ENCODE measurements at places on chromosomes 13 and 19.

DNA sequence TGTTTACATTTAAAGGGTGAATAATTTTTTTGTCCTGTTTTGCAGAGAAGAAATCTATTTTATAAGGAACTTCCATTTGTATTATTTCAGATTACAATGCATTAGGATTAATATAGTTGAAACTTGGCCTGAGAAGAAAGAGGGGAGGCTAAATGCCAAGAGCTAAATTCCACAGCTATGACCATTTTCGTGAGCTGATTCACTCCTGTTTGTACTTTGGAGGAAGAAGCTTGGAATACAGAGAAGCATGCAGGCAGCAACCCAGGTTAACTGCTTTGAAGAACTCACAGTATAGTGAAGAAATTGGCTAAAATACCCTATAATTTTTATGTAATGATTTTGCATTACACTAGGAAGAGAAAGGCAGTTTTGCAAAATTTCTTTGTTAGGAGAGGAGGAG lies 309.4 kb upstream of the KLF12 start:
- DNase-seq: no peak

- peak; percentile 92 for DNase-seq
Measured at GRCh38 chr19:55452749-55453346, 8.6 kb downstream of the ISOC2 start.

DNA sequence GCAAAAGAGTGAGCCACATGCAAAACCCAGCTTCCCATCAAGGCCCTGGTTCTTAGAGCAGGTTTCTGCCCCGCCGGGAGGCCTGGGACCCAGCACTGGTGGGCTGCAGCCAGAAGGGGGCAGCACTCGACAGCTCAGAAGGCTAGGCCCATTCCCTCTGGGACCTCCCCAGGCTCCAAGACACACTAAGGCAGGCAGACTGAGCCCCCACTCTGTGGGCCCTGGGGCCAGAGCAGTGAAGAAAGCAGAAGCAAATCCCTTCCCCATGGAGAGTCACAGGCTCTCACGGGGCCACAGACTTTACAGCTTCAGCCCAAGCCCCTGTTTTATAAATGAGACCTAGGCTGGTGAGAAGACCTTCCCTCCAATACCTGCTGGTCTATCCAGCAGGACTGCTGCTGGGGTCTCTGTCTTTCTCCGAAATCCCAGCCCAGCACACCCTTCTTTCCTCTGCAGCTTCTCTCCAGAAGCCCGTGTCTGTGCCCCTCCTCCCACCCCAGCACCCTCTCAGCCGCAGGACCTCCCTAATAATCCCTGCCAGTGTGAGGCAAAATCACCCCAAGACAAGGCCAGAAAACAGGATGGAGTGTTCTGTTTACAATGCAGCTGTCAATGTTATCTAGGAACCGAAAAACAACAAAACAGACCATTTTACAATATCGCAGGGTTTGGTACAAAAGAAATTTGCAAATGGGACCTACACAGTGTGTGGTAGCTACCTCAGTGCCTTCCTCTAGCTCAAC lies 109.3 kb downstream of the ABCC4 start:
- DNase-seq: peak; percentile 74

- no peak for DNase-seq
Measured at GRCh38 chr13:113592571-113592970, 8.0 kb downstream of the TFDP1 start.

DNA sequence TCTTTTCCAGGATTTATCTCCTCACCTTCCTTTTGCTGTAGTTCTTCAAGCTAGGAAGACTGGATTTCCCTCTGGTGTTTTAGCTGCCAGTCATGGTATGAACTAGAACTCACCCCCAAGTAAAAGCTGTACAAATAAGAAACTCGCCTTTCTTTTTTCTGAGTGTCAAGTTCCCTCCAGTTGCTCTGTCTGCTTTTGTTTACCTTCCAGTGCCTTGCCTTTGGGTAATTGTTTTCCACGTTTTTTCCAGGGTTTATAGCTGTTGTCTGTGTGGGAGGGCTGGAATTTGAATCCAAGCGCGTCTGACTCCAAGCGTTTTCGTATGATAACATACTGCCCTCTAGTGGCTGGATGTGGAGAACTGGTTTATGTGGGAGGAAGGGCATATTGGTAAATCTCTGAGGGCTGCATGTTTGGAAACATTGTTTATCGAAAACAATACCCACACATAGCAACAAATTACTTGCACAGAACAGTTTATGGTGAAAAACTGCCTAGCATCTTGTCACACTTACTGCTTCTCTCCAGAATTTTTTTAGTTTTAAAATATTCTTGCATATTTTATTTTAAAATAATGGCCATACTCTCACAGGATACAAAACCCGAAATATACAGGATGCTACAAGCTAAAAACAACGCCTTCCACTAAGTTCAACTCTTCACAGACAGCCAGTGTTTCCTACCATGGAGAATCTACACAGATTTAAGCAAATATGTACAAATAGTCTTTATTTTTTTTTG lies 19.2 kb downstream of the RCN3 start:
- peak; percentile 93 for DNase-seq

GRCh38 chr19:47230921-47231214 lies at the start of gene BBC3:
BBC3 (minus strand) TSS chr19:47231199; CDS start chr19:47228431, 2,768 bp downstream.
- DNase-seq: no peak

DNA sequence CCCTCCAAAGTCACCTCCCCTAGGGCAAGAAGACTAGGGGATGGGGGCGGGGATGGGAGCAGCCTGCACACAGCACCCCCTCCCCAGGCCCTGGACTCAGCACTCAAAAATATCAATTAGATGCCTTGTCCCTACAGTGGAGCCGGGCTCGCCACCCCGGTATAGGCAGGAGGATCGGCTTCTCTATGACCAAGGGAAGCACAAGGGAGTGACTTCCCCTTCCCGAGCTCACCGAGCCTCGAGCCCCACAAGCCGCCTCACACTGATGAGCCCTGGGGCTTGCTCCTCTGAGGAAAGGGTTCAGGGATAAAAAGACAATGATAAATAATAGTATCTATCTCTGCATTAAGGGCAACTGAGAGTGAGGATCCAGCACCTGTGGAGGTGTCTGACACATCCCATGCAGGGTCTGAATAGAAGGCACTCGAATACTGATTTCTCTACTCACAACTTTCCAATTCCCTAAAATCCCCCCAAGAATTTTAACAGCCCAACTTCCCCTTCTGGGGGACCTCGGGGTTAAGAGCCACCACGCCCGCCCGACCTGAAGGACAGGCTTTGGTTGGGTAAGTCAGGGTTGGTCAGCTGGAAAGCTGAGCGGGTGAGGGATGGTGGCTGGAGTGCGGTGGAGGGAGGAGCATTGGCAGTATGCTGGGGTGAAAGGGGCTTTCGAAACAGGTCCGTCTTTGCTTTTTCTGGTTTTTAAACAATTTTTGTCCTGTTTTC lies 51.3 kb downstream of the STK24 start:
- DNase-seq: no peak

GRCh38 chr13:99926014-99926731 lies 45.4 kb downstream of the ZIC5 start:
- DNase-seq: no peak

GRCh38 chr13:40120781-40121180 lies 465.3 kb downstream of the COG6 start:
- no peak for DNase-seq

DNA sequence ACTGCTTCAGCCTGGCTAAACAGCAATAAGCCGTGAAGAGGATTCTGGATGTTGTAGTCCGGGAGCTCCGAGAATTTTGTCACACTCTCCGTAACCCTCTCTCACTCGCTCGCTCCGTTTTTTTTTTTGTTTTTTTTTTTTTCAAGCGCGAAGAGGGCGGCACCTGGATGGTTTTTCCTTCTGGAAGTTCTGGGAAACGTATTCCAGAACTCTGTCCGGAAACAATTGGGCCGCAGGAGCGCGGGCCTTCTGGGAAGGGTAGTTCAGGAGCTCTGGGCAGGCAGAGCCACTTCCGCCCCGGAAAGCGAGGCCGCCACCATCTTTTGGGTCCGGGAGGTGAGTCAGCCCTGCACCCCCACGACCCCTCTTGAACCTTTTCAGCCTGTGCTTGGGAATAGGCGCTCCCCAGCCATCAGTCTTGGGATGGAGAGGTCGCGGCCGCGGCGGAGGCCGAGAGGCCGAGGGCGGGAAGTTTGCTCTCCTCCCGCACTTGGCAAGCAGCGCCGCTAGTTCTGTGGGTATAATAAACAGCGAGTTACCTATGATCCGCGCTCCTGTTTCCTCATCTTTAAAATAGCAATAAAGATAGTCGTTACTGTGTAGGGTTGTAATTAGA lies at the start of gene ZNF227:
Gene ZNF227 (plus strand): TSS at position 283 of the 616 bp plus-strand sequence. CDS start 5,261 bp downstream, outside the sequence.
- DNase-seq: peak; percentile 88

DNA sequence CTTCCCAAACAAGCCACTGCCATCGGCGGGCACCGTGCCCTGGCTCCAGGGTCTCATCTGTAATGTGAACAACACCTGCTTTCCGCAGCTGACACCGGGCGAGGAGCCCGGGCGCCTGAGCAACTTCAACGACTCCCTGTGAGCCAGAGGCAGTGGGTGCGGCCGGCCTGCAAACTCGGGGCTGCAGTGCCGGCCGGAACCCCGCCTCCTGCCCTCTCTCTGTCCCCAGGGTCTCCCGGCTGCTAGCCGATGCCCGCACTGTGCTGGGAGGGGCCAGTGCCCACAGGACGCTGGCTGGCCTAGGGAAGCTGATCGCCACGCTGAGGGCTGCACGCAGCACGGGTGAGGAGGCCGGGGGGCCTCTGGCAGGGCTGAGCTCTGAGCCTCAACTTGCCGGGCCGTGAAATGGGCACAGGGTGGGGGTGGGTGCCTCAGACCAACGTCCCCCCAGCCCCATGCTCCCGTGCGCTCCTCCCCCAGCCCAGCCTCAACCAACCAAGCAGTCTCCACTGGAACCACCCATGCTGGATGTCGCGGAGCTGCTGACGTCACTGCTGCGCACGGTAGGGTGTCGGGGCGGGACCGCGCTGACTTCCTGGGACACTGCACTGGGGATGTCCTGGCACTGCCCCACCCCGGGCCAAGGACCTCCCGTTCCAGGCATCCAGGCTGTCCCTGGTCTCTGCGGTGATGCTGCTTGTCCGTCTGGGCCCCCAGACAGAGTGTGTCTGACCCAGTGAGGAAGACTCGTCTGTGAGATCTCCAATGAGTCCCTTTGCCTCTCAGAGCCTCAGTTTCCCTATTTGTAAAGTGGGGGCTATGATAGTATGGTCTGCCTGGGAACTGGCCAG lies 2.2 kb downstream of the ABCA7 start:
- DNase-seq: no peak

GRCh38 chr13:51707461-51707860 lies 96.5 kb downstream of the DHRS12 start:
- DNase-seq: no peak

DNA sequence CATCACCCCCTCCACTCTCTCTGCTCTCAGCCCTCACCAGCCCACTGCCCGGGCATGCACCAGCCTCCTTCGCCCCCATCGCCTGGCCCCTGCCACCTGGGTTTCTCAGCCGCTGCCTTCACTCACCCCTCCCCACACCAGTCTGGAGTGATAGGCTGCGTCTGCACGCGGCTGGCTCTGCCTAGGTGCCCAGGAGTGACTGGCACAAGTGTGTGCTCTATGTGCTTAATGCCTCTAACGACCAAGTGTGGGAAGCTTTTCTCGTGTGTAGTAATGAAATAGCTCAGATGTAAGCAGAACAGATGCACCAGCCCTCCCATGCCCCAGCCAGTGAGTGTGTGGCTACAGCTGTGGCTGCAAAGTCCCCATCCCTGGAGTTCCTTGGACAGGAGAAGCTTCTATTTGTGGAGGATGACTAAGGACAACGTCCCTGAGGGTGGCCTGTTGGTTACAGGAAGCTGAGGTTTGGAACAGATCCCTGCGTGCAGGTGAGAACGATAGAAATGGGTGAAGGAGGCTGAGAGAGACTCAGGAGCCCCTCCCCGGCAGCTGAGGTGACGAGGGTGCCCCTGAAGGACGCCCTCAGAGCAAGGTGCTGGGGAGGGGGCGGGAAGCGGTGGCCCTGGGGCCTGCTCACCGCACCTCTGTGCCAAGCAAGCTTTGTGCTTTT lies 35.6 kb downstream of the ATP11A start:
- no peak for DNase-seq

DNA sequence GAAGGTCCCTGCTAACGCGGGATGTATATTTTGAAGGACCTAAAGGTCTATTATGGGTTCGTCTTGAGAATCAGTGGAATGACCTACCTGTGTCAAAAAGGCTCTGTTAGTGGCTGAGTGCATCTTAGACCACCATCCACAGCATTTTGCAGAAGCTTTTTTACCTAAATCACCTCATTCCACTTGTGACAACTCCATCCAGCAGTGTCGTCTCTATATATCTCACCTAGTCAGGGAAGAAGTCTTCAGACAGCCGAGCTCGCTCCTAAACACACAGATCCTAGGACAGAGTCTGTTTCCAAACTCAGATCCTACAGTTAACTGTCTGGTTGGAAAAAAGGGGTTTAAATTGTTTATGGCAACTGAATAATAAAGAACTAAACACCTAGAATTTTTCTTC lies 33.7 kb downstream of the COL4A1 start:
- no peak for DNase-seq

DNA sequence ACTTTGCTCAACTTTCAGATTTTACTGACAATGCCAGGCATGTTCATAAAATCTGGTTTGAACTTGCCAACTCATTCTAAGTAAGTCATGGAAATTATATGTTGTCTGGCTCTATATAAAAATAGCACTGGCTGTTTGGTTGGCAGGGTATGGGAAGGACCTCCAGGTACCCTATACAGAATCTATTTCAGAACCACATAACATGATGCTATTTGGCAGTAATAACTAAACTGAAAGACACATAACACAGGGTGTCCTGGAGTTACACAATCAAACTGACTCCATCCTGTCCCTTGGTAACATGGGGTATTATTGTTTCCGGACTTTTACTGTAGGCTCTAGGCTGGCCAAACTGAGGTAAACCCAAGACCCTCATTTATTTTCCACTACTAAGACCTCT lies 248.8 kb downstream of the RGCC start:
- no peak for DNase-seq

GRCh38 chr19:41720103-41720502 lies 11.7 kb downstream of the CEACAM5 start:
- no peak for DNase-seq

DNA sequence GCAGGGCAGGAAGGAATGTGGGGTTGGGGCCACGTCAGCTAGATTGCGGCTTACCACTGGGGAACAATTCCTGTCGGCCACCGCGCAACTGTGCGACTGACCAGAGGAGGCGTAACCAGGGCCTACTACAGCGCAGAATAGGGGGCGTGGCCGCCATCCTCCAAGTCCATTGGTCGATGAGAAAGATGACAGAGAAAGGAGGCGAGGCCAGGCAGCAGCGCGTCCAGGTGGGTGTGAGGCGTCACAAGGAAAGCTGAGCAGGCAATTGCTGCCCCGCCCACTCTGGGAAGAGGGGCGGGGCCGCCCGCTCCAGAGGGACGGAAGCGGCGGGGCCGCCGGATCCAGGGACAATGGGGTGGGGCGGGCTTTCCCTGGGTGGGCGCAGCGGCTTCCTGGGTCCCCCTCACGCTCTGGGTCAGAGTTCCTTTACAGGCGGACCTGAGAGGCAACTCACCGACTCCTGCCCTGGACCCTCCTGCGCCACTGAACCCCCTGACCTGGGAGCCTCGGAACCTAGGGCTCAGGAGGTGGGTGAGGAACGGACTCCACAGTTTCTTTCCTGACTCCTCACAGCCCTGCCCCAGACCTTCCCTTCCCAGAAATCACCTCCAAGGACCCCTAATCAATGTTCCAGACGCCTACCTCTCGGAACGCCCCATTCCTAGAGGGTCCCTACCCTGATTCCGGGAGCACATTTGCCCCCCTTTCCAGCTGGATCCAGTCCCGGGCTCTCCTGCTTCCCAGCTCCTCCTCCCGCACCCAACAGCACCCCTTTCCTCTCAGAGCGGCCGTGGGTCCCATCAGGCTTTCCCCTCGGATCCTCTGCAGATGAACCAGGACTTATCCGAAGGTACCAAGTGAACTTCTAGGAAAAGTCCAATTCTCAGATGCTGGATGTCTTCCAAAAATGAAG lies 101.5 kb upstream of the ZNF492 start:
- DNase-seq: no peak

All from neuronal stem cell (in vitro differentiated cells).